Liver (tissue), 10 donors: ENCODE measurements at places on chromosomes 16 and 17.

GRCh38 chr17:78738698-78739097 lies 43.4 kb downstream of the CYTH1 start:
- no peak for DNase-seq

DNA sequence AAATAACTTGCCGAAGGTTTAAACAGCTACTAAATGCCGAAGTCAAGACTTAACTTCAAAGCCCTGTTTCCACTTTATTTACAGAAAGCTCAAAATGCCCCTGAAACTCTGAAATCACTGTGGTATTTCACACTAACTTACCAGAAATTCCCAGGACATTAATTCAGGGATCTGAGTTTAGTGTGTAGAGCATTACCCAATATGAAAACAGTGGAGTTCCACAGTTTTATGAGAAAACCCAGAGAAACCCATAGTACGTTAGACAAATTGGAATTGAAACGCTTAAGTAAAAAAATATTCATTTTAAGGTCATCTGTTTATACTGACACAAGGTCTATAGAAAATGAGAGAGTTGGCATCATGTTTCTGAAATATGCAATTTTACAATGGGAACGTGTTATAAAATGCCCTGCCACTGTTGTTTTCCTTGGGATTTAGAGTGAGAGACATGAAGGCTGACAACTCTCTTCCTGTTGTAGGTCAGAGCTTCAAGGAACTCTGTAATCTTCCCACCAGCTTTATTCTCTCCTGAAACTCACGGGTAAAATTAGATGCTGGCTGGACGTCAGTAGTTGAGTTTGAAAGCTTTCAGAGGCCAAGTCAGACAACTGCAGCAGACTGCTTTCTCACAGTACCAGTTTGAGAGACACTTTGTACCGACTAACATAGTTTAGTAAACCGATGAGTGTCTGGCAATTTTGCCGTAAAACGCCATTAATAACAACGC lies 139.4 kb upstream of the TBX2 start:
- no peak for DNase-seq

DNA sequence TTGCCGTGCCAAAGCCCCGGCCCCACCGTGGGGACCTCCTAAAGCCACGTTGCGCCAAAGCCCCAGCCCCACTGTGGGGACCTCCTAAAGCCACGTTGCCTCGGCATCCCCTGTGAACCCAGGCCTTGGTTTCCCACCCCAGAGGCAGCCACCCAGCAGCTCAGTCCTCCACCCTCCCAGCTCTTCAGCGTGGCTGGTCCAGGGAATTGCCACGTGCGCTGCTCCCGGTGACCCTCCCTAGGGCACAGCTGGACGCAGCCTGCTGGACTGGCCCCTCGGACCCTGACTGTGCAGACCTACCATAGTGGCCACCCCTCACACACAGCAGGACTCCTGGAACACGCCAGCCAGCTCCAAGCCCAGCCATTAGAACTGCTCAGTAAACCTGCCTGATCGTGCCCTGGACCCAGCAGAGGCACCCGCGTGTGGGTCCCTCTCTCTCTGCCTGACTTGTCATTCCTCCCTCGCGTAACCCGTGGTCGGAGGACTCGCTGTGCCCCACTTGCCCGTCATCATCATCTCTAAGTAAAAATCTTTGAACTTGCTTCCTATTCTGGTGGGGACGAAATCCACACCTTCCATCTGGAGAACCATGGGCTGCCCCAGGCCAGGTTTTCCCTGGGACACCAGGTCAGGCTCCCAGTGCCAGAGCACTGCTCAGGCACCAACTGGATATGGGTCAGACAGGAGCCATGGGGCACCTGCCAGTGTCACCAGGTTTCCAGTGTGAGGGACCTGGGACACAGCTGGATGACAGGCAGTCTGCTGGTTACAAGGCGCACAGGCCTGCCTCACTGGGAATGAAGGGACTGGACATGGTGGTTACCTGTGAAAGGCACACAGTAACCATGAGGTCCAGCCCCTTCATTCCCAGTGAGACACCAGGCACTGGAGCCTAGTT lies 5.6 kb downstream of the CIAO3 start:
- no peak for DNase-seq

- no peak for DNase-seq
These were observed 7.9 kb downstream of the MPV17L start for GRCh38 chr16:15403392-15403995.

GRCh38 chr16:88202207-88202745 lies 180.5 kb upstream of the ZNF469 start:
- DNase-seq: peak; percentile 30

GRCh38 chr16:10865991-10866966 lies 10.7 kb upstream of the CIITA start:
- no peak for DNase-seq

- peak; percentile 52 for DNase-seq
These were observed 57.7 kb downstream of the CMC2 start for GRCh38 chr16:80948886-80949493.

- DNase-seq: no peak
These were observed 885 bp downstream of the ZNF207 start for GRCh38 chr17:32350666-32351418.

DNA sequence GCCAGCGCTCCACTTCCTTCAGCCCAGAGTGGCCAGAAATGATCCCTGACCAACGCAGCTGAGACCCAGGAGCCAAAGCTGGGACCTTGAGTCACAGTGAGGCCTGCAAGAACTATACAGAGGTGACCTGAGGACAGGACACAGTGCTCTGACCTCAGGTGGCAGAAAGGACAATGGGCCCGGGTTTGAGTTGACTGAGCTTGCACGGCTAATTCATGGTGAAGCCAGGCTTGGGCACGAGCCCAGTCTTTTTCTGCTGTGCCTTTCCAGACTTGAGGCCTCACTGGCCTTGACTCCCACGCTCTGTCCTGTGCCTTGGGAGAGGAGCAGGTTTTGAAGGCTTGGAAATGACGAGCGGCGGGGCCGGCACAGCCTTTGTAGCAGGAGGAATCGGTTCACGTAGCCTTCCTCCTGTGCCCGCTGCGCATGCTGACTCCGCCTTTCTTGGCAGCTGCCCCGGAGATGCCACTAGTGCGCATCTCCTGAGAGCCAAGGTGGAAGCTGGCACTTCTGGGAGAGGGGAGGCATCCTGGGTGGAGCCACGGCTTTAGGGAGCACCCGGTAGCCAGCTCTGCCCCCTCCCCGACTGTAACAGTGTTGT lies 34.9 kb downstream of the NDEL1 start:
- no peak for DNase-seq

DNA sequence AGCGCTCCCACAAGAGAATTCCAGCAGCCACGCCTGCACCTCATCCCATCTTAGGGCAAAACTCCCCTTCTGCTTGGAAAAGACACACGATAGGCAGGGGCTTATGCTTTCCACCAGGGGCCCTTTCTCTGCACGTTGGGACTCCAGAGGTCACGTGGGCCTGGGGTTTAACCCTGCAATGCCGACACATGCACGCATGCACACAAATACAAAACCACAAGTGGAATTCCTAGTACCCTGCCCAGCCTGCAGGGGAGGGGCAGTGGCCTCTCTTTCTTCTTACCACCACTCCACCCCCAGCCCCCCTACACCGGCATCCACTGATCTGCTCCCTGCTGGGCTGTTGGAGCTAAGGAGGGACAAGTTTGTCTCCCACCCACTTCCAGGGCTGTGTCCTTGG lies 16.8 kb upstream of the CCDC182 start:
- DNase-seq: no peak

DNA sequence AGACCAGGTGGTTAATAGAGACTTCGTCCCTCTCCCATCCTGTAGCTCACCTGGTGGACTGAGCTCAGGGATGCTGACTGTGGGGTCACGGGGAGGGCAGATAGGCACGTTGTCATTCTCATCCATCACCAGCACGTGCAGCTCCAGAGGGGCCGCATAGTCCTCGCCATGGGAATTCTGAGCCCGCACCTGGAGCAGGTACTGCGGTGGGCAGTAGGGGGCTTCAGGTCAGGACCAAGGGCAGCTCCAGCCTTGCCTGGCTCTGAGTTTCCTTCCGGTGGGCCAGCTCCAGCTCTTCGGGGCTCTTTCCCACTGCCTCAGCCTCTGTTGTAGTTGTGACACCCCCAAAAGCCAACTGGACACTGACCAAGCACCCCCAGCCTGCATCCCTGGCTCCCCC lies 5.6 kb downstream of the CDH16 start:
- no peak for DNase-seq

- DNase-seq: no peak
These were observed 82.3 kb upstream of the DOC2B start for GRCh38 chr17:263773-264172.

GRCh38 chr17:29359777-29360176 lies 30.4 kb upstream of the TAOK1 start:
- no peak for DNase-seq

DNA sequence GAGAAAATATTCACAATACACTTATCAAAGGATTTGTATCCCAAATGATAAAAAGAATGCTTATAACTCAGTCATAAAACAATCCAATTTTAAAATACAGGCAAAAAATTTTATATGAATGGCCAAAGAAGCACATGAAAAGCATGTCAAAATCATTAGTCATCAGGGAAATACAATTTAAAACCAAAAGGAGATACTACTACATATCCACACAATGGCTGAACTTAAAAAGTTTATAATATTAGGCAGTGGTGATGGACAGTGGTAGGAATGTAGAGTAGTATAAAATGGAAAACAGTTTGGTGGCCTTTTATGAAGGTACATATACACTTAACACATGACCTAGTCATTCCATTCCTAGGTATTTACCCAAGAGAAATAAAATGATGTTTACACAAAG lies 12.2 kb downstream of the CMC2 start:
- DNase-seq: no peak

GRCh38 chr17:1231456-1231855 lies 38.8 kb upstream of the BHLHA9 start:
- DNase-seq: no peak

- no peak for DNase-seq
These were observed 17.3 kb downstream of the ATP2A1 start for GRCh38 chr16:28895609-28896008.

DNA sequence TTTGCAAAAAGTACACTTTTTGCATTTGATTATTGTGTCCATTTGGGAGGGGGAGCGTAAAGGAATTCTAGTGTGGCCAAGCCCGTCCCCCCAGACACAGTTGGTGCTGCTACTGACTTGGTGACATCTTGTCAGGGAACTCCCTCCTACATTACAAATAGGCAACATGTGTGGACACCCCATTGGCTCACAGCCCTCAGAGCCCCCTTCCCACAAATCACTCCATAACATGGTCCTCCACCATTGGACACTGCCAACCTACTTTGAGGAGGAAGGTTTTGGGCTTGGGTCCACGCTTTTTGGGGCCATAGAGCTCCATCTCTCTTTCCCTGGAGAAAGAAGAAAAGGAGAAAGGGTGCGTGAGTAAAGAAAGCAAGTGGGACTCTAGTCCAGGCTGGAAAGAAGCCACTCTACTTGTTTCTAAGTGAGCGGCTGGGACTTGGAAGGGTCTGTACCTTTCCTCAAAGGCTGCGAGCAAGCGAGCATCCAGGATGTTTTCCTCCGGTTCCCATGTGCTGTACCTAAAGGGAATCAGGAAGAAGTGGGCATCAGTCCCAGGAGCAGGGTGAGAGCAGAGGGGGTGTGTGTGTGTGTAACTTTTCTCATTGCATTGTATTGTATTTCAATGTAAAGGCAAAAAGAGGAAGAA lies 958 bp downstream of the CBX8 start:
- DNase-seq: no peak

DNA sequence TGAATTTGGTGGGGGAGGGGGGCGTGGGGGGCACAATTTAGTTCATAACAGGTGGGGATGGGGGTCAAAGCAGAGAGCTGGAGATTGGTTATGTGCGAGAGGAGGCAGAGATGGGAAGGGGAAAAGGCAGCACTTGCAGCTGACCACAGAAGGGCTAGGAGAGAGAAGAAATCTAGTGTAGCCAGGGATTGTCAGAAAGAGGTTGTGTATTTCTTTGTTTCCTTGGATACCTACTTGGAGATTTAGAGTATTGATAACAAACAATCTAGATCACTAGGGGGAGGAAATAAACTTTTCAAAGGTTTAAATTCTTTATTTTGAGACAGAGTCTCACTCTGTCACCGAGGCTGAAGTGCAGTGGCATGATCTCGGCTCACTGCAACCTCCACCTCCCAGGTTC lies 47.1 kb upstream of the YPEL2 start:
- no peak for DNase-seq

DNA sequence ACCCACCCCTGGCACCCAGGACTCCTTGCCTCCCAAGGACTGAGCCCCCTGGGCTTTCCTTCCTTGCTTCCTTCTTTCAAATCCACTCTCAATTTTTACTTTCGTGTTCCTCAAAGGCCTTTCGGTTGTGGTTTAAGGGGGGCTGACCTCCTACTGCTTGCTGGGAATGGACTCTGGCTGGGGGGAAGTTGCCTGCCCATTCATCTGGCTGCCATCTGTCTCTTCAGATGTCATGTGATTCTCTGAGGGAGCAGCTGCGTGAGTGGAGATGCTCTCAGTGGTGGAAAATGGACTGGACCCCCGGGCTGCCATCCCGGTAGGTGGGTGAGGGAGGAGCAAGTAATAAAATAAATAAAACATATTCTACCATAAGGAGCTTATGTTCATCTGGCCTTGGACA lies 93.8 kb upstream of the RPRML start:
- no peak for DNase-seq

DNA sequence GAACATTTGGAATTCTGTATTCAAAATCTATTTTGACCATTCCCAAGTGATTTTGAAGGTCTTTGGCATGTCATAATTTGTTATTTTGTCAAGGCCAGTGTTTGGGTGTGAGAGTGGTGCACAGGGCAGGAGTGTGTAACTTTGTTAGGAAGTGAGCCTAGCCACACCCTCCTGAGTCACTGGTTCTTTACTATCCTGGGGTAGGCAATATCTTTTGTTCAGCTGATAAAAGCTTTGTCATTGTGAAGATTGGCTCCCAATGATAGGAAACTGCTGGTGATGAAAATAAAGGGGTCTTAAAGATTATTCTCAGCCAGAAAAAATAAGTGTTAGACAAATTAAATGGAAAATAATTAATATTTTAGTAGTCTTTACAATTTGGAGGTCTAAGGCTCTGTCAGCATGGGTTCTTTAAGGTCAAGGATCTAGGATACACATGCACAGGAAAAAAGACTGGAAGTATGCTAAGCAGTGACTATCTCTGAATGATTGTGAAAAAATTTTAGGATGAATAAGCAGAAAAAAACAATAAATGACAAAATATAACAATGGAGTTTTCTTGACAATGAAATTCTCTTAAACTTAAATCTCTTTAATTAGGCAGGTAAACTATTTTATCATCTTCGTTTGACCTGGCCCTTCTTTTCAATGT lies 5.1 kb downstream of the UBN1 start:
- DNase-seq: no peak

DNA sequence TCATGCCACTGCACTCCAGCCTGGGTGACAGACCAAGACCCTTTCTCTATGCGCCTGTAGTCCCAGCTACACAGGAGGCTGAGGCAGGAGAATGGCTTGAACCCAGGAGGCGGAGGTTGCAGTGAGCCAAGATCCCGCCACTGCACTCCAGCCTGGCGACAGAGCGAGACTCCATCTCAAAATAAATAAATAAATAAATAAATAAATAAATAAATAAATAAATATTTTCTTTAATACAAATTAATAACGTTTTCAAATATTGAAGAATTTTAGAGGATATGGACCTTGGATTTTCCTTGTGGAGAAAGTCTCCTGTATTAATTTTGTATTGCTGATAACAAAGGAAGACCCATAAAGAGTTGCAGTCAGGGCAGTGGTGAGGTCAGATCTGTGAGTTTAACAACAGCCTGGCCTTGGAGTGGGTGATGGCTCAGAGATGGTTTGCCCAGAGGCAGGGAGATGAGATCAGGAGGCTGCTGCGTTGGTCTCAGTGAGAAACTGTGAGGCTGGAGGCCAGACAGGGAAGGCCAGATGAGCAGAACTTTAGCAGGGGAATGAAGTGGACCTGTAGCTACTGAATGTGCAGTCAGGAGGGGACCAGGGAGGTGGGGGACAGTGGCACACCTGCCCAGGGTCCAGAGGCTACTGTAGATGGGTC lies 4.4 kb upstream of the ASGR1 start:
- DNase-seq: no peak
